ENCODE measurements at places on chromosomes 4 and X. TPM values are rescaled to one million over a fixed set of nuclear protein-coding genes. Genes with fewer than 3 reads are reported as not detected.

Gene CXCL6
- total RNA-seq, result 3.6 TPM

Gene HSFX4
- not detected for total RNA-seq

Gene ITIH6
- not detected for total RNA-seq

Gene TMLHE
- total RNA-seq, result 6.0 TPM

Gene CSAG3
- total RNA-seq, result not detected

Gene DSPP
- total RNA-seq, result not detected

Gene NOX1
- total RNA-seq, result not detected

Gene GLRB
- 0.42 TPM for total RNA-seq

Gene LUZP4
- total RNA-seq, result not detected

Gene CFAP47
- total RNA-seq, result not detected

Gene SHROOM3
- 22.2 TPM for total RNA-seq

Gene CENPVL3
- total RNA-seq, result not detected

Gene PLP1
- total RNA-seq, result not detected

Gene CCSER1
- total RNA-seq, result 1.4 TPM

Gene ABCD1
- 3.3 TPM for total RNA-seq

Gene LGI2
- not detected for total RNA-seq

Gene TEX13C
- total RNA-seq, result not detected

All from airway epithelial cell (primary cell).